ENCODE measurements at places on chromosomes 2 and 18.

GRCh38 chr2:74560591-74560990 lies 6.1 kb downstream of the DOK1 start:
- DNase-seq, result peak; percentile 30

GRCh38 chr2:231387904-231388724 lies 7.4 kb upstream of the B3GNT7 start:
- peak; percentile 88 for DNase-seq

- no peak for DNase-seq
Measured at GRCh38 chr2:215000721-215001120, 137.7 kb downstream of the ABCA12 start.

- no peak for DNase-seq
Measured at GRCh38 chr18:52610451-52611115, 270.6 kb downstream of the DCC start.

- DNase-seq, result no peak
Measured at GRCh38 chr18:6633310-6633709, 96.2 kb upstream of the ARHGAP28 start.

DNA sequence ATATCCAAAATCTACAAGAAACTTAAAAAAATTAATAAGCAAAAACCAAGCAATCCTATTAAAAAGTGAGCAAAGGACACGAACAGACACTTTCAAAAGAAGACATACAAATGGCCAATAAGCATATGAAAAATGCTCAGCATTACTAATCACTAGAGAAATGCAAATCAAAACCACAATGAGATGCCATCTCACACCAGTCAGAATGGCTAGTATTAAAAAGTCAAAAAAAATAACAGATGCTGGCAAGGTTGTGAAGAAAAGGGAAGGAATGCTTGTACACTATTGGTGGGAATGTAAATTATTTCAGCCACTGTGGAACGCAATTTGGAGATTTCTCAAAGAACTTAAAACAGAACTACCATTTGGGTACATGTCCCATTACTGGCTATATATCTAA lies 128.8 kb upstream of the SESTD1 start:
- DNase-seq, result peak; percentile 7

GRCh38 chr2:110978756-110979470 lies 141.8 kb upstream of the BCL2L11 start:
- no peak for DNase-seq

- DNase-seq, result peak; percentile 83
Measured at GRCh38 chr2:134912361-134912760, 6.3 kb upstream of the CCNT2 start.

GRCh38 chr2:73704285-73704684 lies 32.9 kb downstream of the TPRKB start:
- no peak for DNase-seq

GRCh38 chr2:61262699-61263098 lies 100.7 kb downstream of the C2orf74 start:
- DNase-seq, result peak; percentile 72

GRCh38 chr2:11925295-11926066 lies 179.0 kb downstream of the LPIN1 start:
- no peak for DNase-seq

- no peak for DNase-seq
Measured at GRCh38 chr2:235988271-235989015, 179.7 kb downstream of the GBX2 start.

GRCh38 chr18:24991141-24992060 lies 360.6 kb downstream of the ZNF521 start:
- DNase-seq, result no peak

DNA sequence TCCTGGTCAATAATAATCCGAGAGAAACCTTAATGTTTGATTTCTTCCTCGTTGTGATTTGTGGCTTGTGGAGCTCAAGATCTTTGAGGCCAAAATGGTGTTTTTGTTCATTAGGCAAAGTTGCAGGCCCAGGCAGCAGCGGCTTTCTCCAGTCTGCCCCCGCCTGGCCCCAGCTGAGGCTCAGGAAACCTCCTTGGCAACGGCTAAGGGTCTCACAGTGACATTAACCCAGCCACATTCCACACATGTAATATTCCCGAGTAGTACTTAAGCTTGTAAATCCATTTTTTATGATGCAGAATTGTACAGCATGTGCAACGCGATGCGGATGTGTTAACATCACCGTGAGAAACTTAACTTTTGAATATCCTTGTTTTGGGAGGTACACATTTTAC lies 200.1 kb downstream of the BCL11A start:
- no peak for DNase-seq

- DNase-seq, result no peak
Measured at GRCh38 chr18:76757925-76758324, 64.4 kb upstream of the ZNF236 start.

DNA sequence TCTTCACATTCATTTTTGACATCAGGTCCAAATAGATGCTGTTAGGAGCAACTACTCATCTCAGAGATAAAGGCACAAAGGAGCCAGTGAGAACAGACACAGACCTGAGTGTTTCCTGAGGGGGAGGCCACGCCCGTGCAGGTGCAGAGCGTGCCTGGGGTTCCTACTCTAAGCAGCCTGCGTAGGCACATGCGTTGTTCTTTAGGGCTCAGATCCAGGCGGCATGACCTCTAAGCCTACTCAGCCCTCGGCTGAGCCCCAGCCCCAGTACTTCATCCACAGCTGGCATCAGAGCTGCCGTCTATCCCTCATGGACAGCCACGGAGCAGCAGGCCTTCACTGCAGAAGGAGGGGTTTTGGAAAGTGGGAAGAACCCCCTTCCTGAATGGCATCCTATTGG lies 54.9 kb upstream of the PXDN start:
- no peak for DNase-seq

- DNase-seq, result no peak
Measured at GRCh38 chr18:35438480-35439234, 59.1 kb downstream of the INO80C start.

DNA sequence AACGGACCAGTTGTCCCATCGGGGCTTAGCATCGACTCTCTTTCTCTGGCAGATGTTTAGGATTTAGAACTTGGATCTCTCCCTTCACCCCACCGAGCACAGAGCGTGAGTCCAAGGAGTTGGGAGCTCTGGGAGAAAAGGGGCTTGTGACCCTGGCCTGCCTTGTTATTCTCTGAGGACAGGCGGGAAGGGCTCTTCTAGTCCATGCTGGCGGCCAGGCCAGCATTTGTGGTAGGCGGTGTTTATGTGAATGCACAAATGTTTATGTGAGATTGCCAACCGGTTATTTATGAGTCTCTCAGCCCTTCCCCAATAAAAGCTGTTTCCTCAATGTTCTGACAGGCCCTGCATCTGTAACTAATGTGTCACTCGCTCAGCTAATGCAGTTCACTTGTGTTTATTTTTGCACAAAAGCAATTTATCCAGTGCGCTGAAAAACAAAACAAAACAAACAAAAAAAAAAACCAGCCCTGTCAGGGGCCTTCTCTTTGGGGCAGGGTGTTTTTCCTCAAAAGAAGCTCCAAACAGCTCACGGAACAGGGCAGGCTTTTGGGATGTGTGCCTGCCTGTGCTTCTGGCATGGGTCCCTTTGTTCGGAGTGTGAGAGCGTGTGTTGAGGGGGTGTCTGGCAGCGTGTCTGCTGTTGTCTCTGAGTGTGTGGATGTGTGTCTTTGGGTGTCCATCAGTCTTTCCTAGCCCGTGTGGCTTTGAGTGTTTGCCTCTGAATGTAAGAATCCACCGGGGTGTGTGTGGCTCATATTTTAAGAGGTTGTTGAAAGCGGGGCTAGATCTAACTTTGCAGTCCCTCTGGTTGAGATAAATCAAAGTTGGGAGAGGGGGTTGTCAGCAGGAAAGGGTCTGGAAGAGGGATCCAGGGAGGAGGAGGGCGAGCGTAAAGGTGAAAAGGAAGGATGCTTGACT lies 52.8 kb upstream of the HAAO start:
- DNase-seq, result peak; percentile 54

GRCh38 chr2:68122680-68122964 lies 35.1 kb upstream of the PNO1 start:
- DNase-seq, result no peak

DNA sequence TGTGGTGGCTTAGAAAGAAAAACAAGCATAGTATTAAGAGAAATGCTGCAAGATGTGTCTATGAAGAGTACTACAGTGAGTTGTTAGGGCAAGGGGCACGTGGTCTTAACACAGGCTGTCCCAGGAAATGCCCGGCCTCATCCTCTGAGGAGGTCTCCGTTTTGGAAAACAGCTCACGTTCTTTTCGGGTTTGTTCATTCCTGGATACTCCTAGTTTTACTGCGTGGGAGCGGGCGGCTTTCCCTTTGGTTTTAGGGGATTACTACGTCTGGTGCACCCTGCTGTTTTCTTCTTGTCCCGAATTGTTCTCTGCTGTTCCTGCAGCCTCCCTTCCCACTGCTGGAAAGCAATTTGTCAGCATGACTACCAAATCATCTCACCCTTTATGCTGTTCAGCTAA lies 55.5 kb upstream of the RAB6D start:
- DNase-seq, result no peak

DNA sequence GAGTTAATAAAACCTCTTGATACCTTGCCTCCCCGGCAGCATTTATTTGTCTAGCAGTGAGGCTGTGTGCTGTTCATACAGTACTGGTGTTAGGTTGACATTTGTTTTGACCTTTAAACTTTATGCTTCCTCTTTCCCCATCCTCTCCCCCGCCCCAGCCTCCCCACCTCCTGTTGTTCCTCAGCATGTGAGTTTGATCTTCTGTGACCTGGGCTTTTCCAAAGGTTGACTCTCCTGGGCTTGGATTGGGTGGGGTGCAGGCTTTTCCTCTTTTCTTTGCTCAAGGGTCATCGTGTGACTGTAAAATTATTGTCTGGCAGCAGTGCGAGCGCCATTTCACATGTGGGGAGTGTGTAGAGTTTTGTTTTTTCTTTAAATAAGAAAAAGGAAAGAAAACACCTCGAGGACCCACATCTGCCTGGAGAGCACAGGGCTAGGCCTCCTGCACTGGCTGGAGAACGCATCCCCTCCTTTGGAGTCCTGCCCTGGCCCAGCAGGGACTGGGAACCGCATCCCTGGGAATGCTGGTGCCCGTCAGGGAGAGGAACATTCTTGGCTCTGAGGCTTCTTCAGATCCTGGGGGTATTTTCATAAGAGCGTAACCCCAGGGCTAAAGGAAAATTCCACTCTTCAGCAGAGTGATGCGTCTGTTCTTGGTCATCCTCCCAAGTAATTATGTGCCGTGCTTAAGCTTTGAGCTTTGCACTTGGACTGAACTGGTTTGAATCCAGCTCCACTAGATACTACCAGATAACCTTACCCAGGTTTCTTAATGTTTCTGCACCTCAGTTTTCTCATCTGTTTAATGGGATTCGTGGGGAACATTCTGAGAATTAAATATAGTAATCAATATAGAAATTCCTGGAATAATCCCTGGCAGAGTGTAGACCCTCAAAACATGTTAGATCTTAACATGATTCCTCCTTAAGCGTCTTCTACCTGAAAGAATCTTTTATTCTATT lies 91.5 kb downstream of the SETBP1 start:
- no peak for DNase-seq

GRCh38 chr2:207363761-207364290 lies 165.9 kb upstream of the CREB1 start:
- no peak for DNase-seq

GRCh38 chr2:238560234-238560633 lies 133.5 kb downstream of the ASB1 start:
- DNase-seq, result peak; percentile 9

GRCh38 chr2:237514474-237515130 lies 27.6 kb downstream of the MLPH start:
- DNase-seq, result no peak

DNA sequence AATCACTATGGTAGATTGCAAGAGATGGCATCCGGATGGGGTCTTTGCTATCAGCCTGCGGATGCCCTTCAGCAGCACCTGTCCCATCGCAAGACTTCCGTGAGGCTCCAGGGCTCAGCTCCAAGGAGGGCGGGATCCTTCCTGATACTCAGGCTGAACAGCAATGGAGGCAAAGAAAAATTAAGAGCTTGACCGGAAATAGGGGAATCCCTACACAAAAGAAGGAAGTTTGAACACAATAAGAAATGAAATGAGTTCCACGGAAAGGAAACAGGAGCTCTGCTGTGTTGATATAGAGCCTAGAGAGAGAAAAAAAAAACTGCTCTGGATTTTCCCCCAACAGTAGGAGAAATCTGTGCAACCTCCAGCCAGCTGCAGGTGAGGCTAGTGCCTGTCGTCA lies 91.9 kb downstream of the ARL4C start:
- DNase-seq, result no peak

- no peak for DNase-seq
Measured at GRCh38 chr18:35491700-35492077, 6.1 kb downstream of the INO80C start.

DNA sequence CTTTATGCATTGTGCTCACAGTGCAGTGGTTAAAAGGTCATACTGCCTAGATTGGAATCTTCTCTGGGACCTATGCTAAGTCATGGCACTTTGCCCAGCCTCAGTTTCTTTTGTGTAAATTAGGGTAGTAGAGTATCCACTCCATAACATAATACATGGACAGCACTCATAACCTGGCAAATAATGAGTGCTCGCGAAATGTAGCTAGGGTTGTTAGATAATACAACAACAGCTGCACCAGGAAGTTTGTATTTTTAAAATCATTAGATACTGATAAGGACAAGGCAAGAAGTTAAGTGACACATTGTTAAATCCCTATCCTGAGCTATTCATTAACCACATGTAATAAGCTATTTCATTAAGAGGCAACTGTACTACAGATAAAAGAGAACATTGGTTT lies 13.8 kb upstream of the PLA2R1 start:
- no peak for DNase-seq

GRCh38 chr2:30620102-30620501 lies 173.1 kb downstream of the LCLAT1 start:
- DNase-seq, result no peak

DNA sequence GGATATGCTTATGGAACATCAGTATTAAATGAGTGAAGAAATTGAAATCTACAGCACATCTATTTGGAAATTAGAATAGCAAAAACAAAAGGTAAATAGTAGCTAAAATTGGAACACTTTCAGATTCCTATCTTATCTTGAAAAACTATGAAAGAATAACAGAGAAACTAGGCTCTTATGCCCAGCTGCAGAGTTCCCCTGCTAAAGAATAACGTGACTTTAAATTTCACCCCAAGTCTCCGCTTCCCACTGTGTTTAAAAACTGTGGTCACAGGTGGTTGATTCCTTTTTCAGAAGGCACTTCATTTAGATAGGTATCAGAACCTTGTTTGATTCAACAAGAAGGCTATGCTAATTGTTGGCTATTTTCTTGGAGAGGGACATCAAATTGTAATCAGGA lies 30.1 kb downstream of the ARHGAP28 start:
- no peak for DNase-seq

- DNase-seq, result no peak
Measured at GRCh38 chr18:56283316-56283715, 355.1 kb downstream of the TXNL1 start.

GRCh38 chr2:60079562-60079961 lies 473.9 kb downstream of the BCL11A start:
- DNase-seq, result no peak

- peak; percentile 10 for DNase-seq
Measured at GRCh38 chr18:58649966-58650816, 21.1 kb upstream of the MALT1 start.

GRCh38 chr2:236628981-236629605 lies 59.5 kb downstream of the ACKR3 start:
- DNase-seq, result no peak

DNA sequence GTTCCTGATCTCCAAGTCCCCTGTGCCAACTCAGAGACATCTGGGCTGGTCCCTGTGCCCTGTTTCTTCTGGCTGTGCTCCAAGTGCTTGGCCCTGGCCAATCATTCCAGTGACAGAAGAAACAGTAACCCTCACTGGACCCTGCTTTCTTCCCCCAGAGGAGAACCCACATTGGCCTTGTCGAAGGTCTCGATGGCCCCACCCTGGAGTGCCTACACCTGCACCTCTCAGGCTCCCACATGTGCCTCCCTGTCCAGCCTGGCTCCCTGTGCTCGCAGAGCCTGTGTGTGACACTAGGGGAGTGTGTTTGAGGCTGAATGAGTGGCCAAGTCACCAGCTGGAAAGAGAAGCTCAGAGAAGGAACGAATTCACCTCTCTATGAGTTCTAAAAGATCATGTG lies 5.9 kb upstream of the MAL start:
- no peak for DNase-seq

Data from ELR (cell line).